ENCODE measurements at places on chromosomes 13 and 19.

- no peak for DNase-seq
Observed at GRCh38 chr13:106503730-106504453, 31.6 kb downstream of the EFNB2 start.

DNA sequence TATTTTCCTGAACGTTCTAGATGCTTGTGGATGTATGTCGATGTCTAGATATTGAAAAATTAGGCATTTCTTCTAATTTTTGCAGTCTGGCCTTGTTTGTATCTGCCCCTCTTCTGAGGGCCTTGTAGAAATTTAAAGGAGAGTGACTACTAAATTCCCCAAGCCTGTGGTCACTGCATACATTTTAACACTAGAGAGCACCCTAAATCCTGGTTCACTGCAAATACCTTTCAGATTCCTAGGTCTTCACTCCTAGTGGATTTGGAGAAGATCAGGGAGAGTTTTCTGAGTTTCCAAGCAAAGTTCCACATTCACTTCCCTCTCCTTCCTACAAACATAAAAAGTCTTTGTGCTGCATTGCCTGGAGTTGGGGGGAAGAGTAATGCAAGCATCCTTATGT lies 1272.5 kb downstream of the OLFM4 start:
- DNase-seq: no peak

DNA sequence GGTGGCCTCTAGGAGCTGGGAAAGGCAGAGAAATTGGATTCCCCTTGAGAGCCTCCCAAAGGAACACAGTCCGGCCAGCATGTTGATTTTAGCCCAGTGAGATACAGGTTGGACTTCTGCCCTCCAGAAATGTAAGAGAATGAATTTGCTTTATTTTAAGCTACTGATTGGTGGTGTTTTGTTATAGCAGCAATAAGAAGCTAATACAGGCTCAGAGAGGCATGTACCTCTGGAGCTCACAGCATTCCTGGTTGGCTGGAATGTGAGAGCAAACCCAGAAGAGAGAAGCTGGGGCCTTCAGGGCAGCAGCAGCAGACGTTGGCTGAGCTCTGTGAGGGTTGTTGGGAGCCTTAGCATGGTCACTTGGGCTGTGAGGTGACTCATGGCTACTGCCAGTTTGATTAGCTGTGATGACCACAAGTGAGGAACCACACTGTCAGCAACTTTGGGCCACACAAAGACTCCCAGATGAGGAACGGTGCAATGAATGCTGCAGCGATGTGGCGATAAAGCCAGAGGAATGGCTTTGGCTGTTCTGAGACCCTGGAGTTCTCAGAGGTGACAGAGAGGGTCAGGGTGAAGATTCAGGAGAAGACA lies 80.1 kb downstream of the CYSLTR2 start:
- no peak for DNase-seq

DNA sequence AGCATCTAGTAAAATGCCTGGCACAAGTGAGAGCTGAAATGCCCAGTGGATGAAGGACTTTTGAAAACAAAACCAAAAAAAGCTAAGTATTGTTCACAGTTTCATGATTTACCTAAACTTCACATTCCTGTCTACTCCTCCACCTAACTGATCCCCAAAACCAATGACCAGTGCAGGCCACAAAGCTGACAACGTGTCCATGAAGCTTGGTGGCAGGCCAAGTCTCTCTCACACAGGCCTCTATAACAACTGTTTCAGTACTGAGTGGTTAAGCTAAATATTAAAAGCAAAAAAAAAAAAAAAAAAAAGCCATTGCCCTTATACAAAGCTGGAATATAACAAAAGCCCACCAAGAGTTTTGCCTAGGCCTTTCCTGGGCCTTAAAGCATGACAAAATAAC lies 36.4 kb downstream of the STK24 start:
- no peak for DNase-seq

DNA sequence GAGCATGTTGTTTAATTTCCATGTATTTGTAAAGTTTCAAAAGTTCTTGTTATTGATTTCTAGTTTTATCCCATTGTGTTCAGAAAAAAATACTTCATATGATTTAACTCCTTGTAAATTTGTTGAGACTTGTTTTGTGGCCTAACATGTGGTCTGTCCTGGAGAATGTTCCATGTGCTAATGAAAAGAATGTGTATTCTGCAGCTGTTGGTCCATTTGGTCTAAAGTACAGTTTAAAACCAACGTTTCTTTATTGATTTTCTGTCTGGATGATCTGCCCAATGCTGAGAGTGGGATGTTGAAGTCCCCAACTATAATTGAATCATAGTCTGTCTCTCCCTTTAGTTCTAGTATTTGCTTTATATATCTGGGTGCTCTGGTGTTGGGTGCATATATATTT lies 34.9 kb upstream of the TPP2 start:
- DNase-seq: no peak

DNA sequence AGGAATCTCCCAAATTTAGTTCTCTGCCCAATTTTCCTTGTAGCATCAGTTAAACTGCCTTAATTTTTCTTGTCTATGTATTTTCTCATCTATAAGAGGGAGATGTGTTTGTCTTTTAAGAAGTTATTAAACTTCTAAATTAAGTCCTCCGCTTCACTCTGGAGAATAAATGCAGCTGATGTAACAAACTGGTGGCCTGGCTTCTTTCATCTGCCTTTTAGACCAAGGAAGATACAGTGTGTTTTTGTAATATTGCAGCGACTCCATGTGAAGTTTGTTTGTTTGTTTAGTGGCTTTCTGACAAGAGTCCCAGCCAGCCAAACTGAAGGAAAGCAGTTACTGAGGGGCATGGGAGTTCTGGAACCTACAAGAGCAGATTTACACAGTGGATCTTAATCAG lies 56.4 kb downstream of the KLF12 start:
- no peak for DNase-seq

GRCh38 chr13:43388282-43389034 lies 365.1 kb downstream of the DNAJC15 start:
- DNase-seq: no peak

- no peak for DNase-seq
Observed at GRCh38 chr13:30978981-30979956, 46.8 kb downstream of the TEX26 start.

DNA sequence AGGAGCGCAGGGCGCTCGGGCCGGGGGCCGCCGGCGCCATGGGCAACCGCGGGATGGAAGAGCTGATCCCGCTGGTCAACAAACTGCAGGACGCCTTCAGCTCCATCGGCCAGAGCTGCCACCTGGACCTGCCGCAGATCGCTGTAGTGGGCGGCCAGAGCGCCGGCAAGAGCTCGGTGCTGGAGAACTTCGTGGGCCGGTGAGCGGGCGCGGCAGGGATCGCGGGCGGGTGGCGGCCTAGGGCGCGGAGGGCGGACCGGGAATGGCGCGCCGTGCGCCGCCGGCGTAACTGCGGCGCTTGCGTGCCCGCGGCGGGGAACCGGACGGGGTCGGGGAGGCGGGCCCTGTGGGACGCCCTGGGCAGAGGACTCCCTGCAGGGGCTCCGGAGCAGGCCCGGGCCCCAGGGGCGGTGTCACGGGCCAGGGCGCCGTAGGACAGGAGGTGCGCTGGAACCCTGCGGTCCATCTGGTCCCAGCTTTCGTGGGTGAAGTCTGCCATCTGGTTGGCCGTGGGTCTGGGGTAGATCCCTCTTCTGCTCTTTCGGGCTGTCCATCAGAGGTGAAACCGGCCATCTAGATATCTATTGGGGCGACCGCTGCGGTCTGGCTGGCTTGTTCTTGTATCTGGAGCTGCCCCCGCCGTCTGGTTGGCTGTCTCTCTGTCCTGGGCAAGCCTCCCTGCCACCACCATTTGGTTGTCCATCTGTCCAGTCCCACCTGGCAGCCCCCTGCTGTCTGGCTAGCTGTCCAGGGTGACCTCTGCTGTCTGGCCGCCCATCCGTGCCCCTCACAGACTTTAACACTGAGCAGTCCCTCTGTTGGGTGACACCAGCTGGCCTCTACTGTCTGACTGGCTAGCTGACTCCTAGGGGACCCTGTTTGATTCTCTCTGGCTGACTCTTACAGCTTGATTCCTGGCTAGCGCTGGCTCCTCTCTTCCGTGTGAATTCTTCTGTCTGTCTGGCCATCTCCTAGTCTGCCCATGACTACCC lies 622 bp downstream of the DNM2 start:
- DNase-seq: no peak

- DNase-seq: no peak
Observed at GRCh38 chr13:26964278-26965250, 204.0 kb upstream of the GPR12 start.

- DNase-seq: no peak
Observed at GRCh38 chr13:77207943-77208342, 119.0 kb downstream of the MYCBP2 start.

- no peak for DNase-seq
Observed at GRCh38 chr13:71861769-71862458, 5.1 kb downstream of the DACH1 start.

DNA sequence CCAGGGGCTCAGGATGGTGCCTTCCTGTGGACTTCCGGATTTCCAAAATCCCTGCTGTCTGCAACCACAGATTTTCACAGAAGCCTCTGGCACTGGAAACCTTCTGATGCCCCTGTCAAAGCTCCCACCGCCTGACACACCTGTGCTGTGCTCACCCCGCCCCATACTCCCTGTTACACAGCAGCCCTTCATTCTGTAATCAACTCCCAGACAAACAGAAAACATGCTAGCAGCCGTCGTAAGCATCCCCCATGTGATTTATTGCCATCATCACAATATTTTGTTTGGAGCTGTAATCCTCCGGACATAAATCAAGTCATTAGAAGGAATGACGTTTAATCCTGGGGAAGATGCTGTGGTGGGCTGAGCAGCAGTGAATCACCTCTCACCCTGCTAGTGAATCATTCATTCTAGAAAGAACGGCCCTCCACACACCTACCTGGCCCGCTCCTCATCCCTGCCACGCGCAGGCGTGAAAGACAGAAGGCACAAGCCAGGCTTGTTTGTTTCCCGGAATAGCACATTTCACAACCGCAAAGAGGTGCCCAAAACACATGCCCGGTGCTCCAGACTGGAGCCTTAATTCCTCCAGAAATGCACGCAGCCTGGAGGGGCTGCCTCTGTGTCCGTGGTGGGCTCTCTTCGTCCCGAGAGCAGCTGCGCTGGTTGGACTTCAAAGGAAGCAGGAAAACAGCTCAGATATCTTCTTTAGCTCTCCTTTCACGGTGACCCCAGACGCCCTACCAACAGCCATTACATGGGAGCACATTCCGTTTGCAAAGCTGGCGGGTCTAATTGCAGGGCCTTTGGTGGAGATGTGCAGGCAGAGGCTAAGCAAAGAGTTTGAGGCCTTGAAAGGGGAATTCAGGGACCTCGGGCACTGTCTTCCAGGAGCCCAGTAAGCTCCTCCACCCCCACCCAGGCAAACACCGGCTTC lies 41.3 kb upstream of the KCTD15 start:
- DNase-seq: no peak

DNA sequence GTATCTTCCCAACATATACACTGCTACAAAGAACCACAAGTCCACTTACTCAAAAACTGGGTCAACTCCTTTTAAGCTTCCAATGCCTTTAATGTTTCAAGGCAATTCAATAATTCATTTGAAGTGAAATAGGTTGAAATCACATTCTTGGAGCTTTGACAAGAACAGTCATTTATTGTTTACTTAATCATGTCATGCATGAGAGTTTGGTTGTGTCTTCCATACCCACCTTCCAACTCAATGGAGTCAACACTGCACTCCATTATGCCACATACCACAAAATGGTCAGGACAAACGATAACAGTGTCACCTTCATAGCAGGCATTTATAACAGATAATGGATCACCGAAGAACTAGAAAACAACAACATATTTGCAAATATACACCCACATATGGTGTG lies 506.3 kb downstream of the UQCRFS1 start:
- no peak for DNase-seq

- no peak for DNase-seq
Observed at GRCh38 chr13:60012488-60012887, 151.2 kb downstream of the DIAPH3 start.

DNA sequence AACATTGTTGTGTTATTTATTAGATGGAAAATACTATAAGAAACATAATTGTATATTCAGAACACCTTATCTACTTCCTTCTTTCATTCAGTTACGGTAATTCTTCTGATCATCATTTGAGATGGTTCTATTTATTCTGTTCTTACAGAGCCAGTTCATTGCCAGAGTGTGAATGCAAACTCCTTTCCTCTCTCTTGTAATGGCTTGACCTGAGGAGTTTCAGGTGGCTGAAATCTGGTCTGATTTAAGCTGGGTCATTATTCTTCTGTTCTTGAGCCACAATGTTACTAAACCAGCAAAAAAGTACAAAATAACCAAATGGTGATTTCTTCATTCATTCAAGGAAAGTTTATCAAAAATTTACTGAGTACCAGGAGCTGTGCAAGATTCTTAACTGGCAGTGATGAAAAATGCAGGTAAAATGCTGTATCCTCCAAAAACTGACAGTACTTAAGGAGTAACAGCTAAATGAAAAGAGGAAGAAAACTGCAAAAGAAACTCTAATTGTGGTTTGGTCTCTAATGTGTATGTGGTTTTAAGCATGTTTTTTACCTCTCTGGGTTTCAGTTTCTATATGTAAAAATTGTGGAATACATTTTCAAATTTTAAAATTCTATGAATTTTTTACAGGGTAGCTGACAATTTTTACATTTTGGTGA lies 182.4 kb upstream of the UFM1 start:
- DNase-seq: no peak

Data from NCI-H2081 treated with DMSO at 0.1 percent for 48 hours (cell line).